Left forelimb (tissue), 1 donor: ENCODE measurements at places on chromosomes 5 and 9.

DNA sequence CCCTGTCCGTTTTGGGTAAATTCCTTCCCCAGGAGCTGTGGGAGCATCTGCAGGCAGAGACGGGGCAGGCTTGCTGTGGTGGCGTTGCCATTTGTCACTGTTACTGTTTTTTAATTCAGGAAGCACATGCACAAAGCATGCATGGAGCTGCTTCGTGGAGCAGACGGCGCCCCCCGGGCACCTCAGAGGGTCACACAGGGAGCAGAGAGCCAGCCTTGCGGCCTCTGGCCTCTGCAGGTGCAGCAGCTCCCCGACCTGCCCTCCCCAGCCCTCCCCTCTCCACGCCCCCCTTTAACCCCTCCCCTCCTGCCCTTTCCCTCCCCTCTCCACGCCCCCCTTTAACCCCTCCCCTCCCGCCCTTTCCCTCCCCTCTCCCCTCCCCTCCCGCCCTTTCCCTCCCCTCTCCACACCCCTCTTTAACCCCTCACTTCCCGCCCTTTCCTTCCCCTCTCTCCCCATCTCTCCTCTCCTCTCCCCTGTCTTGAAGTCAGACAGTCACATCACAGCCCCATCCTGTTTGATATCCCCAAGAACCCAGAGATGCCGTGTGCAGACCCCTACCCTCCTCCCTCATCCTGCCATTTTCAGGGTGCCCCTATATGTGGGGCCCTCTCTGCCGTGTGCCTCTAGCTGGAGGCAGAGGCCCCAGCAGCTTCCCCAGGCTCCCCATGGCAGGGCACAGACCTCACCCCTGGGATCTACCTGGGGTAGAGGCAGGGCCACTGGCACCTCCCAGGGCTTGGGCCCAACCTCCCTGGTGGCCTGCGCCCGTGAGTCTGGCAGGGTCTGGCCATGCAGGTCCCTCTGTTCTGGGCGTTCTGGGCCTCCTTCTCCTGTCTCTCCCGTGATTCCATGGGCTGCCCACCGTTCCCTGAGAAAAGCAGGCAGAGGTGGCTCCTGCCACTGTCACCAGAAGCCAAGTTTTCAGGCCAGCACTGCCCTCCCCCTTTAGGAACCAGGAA is 29.6 kb upstream of the UBAC1 start:
- DNase-seq = no peak

GRCh38 chr9:21591221-21592062 is 109.3 kb upstream of the IFNE start:
- DNase-seq = no peak

- DNase-seq = no peak
Measured at GRCh38 chr9:96493757-96494156, 43.8 kb downstream of the HABP4 start.

DNA sequence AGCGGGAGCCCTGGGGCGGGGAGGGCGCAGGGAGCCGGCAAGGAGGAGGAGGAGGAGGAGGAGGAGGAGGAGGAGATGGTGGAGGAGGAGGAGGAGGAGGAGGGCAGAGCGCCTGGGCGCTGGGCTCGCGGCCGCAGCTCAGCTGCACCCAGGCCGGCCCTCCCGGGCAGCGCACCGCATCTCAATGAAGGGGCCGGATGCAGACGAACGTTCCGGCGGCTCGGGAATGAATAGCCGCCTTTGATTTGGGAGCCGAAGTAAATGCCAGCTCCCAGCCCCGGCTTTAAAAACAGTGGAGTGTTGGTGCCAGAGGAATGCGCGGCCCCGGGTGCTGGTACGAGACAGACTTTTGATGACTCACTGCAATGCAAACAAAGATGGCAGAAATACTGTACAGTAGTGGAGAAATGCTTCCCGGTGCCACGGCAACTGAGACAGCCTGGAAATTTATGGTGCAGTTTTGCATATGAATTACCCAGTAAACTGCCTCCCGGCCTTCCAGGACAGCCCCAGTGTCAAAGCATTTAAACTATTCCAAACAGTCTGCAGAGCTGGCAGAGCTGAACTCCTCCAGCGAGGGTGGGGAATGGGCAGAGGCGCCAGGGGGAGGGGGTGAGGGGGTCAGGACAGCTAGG is 43.1 kb downstream of the NACC2 start:
- peak; percentile 79 for DNase-seq

- DNase-seq = no peak
Measured at GRCh38 chr5:179435181-179435580, 89.9 kb upstream of the ADAMTS2 start.

GRCh38 chr9:112892981-112893380 is 2.3 kb upstream of the SLC46A2 start:
- no peak for DNase-seq

- DNase-seq = no peak
Measured at GRCh38 chr5:74616236-74617146, 24.0 kb downstream of the ENC1 start.

- no peak for DNase-seq
Measured at GRCh38 chr5:142883025-142883424, 112.8 kb downstream of the ARHGAP26 start.

GRCh38 chr9:97651646-97652045 is 18.0 kb downstream of the NCBP1 start:
- no peak for DNase-seq

GRCh38 chr9:28064241-28064815 is 491.0 kb upstream of the C9orf72 start:
- no peak for DNase-seq

- no peak for DNase-seq
Measured at GRCh38 chr5:173457482-173457881, 129.3 kb upstream of the STC2 start.

DNA sequence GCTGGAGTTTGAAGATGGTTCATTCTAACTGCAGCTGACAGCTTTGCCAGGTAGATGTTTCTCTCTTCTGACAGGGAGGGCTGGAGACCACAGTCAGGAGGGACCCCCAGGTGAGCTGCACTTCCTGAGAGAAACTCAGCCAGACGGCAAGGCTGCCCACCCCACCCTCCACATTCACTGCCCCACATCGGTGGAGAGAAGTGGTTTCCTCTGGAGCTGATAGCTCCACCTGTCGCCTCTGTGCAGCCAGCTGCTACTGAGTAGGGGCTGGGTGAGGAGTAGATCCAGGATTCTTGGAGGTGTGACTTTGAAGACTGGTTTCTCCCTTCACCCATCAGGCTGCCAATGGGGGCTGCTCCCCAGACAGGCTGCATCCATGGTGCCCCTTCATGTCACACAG is 175.0 kb downstream of the CARTPT start:
- no peak for DNase-seq

DNA sequence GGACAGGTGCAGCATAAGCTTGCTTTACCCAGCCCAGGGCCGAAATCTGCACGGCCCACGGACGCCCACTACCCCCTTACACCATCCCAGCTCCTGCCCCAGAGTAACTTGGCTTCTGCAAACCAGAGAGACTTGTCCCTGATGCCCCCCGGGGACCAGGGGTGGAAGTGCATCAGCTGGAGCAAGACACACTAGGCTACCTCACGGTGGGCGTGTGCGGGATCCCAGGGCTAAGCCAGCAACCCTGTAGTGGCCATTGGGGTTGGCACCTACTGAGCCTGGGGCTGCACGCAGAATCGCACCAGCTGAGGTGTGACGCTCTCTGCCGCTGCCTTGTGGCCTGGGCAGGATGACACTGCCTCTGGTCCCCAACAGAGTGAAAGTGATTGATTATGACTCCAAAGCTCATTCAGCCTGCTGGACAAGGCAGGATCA is 6.1 kb upstream of the ZNF79 start:
- no peak for DNase-seq

- DNase-seq = no peak
Measured at GRCh38 chr9:87505869-87506678, 8.4 kb downstream of the DAPK1 start.

DNA sequence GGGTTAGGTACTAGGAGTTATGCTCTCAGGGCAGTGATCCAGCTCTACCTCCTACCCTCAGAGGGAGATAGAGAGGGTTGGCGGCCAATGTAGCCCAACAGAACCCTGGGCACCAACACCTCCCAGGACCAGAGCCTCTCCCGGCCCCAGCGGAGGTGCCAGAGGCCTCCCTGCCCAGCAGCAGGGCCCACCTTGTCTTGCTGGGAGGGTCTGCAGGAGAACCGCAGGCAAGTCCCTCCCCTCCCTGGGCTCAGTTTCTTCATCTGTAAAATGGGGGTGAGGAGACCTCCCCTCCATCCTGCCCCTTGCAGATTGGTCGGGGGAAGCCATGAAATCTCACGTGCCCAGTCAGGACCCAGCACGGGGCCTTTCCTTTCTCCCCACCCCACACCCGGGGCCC is 34.4 kb downstream of the HK3 start:
- DNase-seq = no peak

DNA sequence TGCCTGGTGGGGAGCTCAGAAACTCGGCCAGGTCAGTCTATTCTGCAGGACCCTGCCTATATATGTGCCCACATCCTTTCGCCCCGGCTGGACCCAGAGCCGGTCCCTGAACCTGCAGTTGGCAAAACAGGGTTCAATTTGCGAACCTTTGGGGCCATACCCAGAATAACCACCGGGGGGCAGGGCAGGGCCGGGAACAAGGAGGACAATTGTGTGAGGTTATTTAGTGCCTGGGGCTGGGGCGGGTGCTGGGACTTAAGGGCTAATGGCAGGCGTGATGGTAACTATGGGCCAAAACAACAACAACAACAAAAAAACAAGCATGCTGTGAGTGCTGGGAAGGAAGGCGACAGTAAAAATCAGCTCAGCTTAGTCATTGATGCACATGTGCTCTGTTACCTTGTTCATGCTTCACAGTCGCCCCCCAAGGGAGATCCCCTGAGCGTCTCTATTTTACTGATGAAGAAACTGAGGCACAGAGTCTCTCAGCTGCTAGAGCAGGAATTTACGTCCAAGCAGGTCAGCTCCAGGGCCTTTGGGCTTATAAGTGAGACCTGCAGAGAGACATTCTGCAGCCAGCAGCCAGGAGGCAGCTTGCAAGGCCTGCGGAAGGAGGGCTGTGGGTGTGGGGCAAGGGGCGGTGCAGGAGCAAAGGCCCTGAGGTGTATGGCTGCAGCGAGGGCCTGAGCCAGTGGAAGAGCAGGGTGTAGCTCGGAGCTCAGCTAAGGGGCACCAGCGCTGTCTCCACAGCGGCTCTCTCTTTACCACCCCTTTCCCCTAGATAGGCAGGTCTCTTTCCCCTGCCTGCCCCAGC is 106.0 kb downstream of the PHF2 start:
- DNase-seq = peak; percentile 76

DNA sequence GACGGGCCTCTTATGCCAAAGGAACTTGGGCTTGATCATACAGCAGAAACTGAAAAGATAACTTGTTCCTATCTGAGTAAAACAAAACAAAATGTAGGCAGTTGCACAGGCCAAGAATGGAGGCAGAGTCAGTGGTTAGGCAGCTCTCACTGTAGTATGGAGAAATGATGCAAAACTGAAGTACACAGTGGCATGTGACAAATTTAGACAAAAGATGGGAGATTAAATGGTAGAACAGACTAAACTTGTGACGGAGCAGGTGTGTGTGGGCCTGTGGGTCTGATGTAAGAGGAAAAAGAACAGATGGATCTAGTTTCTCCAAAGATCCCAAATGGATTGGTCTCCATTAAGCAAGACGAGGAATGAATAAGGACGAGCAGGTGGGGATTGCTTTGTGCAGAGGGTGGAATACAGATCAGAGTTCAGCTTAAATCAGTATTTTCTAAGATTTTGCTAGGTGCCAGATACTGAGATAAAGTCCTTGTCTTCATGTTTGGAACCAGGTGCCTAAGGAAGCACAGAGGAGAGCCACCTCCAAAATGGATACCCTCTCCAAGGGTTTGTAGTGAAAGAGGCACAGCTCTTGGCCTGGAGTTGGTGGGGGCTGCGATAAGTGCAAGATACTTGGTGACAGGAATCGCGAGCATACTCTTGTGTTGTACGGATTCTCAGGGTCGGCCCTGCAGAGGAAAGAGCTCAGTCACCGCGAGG is 722 bp upstream of the DCP2 start:
- no peak for DNase-seq

- no peak for DNase-seq
Measured at GRCh38 chr5:154145268-154145667, 45.3 kb upstream of the GALNT10 start.

GRCh38 chr5:90437663-90438062 is 28.1 kb upstream of the CETN3 start:
- no peak for DNase-seq

DNA sequence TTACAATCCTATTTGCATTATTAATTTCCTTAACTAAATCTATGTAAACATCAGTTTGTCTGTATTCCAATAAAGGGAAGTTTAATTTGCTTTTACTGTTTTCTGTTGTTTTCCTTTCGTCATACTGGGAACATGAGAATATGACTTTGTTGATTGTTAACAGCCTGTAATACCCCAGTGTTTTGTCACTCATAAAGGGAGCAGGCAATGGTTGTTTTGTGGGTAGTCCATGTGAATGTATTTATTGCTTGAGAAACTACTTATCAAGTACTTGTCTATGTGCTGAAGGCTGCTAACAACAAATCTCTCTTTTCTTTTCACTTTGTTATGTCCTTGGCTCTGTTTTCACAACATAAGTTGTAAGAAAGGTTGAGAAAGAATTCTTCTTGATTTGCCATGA is 1070.2 kb upstream of the ACO1 start:
- no peak for DNase-seq

DNA sequence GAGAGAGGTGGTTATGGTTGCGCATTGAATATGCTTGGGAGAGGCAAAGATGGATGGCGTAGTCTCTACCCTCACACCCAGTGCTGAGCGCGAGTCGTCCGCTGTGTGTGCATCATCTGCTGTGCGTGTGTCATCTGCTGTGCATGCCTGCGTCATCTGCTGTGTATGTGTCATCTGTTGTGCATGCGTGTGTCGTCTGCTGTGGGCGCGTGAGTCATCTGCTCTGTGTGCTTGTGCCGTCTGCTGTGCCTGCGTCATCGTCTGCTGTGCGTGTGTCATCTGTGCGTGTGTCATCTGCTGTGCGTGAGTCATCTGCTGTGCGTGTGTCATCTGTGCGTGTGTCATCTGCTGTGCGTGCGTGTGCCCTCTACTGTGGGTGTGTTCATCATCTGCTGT is 68.0 kb upstream of the IRX4 start:
- no peak for DNase-seq

- DNase-seq = no peak
Measured at GRCh38 chr5:154288145-154288544, 97.6 kb downstream of the GALNT10 start.

DNA sequence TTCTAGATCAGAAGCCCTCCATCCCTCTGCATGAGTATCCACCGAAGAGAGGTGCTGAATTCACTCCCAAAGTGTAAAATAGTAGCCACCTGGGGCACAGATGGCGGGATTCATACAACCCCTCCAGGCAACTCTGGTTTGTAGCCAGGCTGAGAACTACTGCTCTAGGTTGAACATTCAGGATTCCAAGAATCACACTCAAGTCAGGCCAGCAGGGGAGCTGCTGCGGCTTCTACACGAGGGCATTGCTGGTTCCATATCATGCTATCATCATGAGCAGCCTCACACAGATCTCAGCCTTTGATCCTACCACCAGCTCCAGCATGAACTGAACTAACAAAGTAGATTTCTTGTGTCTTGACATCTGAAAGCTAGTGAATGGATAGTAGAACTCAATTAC is 367.9 kb downstream of the DIRAS2 start:
- no peak for DNase-seq

DNA sequence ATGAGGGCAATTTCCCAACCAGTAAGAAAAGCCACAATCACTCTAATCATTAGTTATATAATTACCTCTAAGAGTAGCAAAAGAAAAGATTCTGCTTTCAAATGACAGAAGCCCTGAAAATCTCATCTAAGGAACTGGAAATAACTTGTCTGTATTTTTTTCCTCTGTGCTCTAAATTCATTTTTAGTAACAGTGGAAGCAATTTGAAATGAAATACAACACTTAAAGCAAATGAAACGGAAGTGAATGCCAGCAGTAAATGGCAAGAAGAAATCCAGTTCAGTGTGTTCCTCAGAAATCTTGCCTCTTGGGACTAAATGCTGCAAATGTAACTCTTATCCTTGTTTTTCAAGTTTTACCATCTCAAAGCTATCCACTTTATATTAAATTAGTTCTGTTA is 294.9 kb downstream of the TAF11L14 start:
- DNase-seq = no peak
